ENCODE measurements at places on chromosomes 1 and 21.

DNA sequence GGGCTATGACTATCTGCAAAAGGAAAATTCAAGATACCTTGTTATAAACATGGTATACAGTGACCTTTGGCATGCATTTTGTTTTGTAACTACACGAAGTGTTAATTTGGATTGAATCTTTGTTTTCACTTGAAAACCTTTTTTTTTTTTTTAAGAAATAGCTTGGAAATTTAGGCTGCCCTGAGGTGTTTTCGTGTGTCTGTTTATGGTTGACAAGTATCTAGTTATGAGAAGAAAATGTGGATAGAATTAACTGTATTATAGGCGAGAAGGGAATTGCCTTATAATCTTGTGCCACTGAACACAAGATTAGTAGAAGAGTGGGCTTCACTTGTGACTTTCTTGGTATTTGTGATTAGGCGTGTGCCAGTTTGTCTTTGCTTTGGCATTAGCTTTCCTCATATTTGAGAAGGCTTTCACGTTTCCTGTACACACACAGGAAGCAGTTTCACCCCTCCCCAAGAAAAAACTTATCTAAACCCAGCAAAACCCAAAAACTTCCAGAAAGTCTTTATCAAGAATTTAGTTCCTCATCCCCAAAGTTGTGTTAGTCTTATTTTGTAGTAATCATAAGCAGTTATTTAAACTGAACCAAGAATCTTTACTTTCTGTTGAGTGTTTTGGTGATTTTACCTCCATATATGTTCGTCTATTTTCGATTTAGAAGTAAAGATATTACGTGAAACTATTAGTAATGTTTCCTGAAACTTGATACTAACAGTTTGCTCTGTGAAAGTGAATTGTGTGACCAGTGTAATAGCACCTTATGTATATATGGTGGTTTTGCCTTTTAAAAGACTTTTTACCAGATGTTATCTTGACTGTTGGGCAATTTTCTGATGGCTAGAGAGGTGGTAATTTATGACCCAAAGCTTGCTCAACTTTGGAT is 3.8 kb downstream of the DYRK1A start:
- DNase-seq: no peak

- DNase-seq: no peak
Measured at GRCh38 chr21:42547906-42548365, 34.3 kb downstream of the SLC37A1 start.

DNA sequence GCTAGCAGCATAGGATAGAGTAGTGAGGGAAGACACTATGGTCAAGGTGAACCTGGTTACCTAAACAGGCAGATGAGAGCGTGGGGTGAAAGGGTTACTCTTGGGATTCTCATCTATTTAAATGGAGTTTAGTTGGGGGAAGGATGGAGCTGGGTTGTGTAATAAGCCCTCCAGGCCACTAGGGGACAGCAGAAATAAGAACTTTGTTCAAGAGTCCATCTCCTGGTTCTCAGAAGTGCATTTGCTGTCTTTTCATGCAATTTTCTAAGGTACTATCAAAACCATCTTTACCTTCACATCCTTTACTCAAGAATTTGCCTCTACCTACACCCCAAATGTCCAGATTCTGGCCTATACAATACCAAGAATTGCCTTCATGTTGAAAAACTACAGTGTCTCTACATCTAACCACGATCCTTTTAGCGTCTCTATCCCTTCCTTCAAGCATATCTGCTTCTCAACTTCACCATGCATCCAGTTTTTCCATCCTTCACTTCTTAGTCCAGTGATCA is 28.0 kb downstream of the SLAMF1 start:
- no peak for DNase-seq

GRCh38 chr21:36716387-36716786 is 17.5 kb downstream of the SIM2 start:
- no peak for DNase-seq

DNA sequence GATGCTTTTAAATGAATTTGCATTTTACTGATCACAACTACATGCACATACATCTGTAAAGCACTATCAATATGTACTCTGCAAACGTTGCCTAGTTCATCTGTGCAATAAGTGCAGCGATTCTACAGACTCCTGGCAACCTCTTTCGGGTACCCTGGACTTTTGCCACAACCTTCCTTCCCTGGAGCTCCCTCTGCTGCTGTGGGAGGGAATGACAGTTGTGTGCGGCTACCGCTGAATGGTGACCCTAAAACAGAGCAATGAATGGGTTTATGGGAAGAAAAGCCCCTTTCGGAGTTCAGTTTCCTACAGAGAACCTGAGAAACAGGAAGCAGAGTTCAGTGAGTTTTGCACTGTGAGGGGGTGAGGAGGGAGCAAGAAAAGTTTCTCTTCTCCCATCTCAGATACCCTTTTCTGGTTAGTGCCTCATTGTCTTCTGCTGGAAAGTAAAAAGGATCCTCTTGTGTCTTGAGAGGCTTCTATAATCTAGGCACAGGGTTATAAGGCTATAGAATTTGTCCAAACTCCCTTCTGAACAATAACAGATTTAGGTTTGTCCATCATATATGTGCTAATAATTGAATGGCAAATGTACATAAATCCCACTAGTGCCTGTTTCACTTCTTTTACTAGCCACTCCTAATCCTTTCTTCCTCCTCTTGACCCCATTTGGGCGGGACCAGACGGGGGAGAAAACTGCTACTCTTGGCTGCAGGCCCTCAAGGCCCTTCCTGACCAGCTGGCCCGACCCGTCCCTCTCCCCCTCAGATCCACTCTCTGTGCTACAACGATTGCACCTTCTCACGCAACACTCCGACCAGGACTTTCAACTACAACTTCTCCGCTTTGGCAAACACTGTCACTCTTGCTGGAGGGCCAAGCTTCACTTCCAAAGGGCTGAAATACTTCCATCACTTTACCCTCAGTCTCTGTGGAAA is 19.8 kb upstream of the SARS1 start:
- DNase-seq: no peak

DNA sequence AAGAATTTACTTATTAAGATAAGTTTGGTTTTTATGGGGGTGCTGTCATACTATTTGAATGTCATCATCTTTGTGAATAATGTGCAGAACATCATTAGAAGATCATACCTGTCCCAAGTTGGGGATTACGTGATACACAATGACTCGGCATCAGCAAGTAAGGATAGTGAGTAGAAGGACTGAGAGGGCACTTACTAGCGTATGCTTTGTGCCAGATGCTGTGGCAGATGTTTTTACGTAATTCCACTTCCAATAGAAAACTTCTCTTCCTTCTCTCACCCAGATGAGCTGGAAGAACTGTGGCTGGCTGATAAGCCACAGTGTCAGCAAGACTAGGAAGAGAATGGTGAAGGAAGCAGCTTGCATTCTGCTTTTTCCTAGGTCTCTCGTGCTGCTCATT is 28.1 kb upstream of the TGFB2 start:
- no peak for DNase-seq

DNA sequence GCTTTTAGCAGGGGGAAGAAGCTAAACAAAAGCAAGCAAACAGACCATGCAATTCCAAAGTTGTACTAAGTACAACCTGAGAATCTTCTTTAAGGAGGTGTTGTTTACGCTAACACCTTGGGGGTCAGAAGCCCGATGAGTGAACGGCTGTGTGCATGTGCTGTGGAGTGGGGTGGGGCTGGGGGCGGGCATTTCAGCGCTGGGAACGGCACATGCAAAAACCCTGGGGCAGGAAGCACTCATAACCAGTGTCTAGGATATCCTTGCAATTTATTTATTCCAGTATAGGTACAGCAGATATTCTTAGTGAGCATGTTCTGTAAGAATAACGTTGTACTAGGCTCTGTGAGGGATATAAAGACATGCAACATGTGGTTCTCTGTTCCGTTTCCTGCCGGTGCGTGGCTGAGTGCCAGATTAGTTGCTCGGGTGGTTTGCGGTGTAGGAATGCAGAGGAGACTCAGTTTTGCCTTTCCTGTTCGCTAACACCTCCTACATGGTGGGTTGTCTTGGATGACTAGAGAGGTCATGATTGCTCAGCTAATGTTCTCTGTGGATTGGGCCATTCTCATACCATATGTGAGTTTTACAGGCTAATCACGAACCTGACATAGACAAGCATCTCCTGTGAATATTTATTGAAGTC is 3.7 kb downstream of the FASLG start:
- peak; percentile 70 for DNase-seq

Data from stimulated activated CD8-positive, alpha-beta memory T cell treated with anti-CD3 and anti-CD28 coated beads, Interleukin-4, amount 100 ng/mL, for 1 hour (primary cell).